HS-5 (cell line): ENCODE measurements at places on chromosomes 4 and X.

- DNase-seq: no peak
These were observed 880.8 kb downstream of the TECRL start for GRCh38 chr4:63528256-63528991.

DNA sequence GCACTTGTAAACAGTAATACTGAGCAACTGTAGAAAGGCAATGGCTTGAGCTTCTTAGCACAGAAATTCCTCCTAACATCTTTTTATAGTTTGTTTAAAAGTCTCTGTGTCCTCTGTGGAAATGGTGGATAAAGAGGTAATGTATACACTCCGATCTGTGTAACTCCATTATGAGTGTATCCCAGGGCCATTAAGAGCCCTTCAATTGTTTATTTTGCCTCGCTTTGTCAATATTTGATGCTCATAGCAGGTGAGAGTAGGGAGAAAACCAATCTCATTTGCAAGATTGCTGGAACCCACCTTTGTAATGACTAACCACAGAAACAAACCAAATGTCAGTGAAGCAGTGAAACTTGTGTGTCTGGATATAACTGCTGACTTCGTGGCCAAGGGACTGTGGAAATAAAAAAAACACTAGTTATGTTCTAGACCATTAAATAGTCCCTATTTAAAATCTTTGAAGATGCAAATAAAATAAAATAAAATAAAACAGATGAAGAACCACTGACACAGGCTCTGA is 598.2 kb upstream of the BOD1L1 start:
- no peak for DNase-seq

DNA sequence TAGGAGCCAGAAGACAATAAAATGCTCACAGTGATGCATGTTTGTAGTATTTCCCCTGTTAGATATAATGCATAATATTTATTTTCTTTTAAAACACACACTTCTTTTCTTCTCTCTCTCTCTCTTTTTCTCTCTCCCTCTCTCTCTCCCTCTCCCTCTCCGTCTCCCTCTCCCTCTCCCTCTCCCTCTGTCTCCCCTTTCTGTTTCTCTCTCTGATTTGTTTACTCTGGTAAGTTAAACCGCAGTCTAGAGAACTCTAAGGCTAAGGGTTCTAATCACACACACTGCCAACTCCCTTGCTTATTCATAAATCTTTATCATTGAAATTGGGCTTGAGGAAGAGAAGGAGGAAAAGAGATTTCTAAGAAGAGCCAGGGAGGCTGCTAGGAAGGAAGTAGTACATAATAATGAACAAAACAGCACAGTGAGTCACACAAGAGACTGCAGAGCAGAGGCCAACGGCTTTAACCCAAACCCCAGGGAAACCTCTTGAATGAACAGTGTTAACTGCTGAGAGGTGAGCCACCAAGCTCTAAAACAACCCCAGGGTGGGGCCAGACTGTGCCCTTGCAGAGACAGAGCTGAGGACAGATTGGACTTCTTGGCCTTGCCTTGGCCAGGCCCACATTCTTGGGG is 9.1 kb upstream of the PHOX2B start:
- DNase-seq: no peak

DNA sequence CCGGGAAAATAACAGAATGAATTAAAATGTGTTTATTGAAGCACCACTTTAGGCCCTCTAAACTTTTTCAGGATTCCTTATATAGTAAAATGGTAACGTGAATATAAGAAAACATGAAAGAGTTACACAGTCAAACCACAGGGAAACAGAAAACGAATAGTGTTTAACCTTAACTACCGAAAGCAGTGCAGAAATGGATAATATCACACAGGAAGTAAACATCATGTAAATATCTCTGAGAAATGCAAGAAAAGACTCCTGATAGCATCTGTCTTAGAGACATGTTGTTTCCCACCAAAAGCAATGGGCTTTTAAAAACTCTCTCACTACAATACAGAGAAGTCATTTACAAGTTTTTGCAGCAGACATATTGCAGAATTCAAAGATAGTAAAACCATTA is 323.9 kb upstream of the CXXC4 start:
- no peak for DNase-seq

GRCh38 chrX:72142794-72143608 is 11.3 kb upstream of the RTL5 start:
- DNase-seq: no peak

- DNase-seq: no peak
These were observed 108.3 kb downstream of the JADE1 start for GRCh38 chr4:128917781-128918180.

DNA sequence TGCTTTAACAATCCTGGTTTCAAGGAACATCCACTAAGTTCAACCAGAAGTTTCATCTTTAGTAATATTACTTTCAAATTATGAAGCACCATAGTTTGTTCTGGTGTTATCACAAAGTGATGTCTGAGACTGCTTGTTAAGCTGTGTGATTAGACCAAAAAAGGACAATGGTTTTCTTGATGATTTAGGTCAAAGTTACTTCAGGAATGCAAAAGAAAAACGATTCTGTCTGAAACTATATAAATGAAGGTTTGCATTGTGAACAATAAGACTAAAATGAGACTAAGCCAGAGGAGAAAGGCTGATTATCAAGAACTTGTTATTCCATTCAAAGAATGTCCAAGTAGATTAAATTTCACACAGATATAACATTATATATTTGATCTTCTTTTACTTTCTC is 122.4 kb upstream of the ETNPPL start:
- no peak for DNase-seq

GRCh38 chrX:7115557-7115956 is 32.0 kb upstream of the STS start:
- no peak for DNase-seq

- DNase-seq: no peak
These were observed 1.2 kb downstream of the ATP6AP1 start for GRCh38 chrX:154429711-154430110.

DNA sequence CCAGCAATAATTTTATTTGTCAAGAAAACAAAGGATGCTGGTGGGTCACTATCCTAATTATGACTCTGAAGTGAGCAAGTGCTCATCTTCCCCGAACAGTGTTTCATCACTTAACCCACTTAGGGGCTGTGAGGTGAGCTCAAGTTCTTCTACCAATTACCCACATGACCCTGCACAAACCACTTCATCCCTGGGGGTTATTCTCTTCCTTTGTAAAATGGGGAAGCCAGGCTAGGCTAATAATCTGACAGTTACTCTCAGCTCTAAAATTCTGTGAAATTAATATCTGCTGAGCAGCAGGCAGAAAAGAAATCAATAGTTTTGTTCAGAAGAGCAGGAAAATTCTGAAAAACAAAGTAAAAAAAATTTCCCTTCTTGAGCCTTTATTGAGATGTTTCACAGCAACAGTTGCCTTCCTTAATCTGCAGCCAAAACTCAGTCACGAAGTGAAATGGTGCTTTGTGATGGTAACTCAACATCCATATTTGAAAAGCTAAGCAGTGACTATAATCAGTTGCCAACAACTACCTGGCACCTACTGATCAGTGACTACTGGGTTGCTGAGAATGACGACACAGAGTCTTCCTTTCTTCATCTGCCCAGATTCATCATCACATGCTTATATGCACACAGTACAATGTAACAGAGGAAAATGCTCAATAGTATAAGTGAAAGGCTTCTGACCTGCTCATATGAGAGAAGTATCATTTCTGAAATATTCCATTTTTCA is 24.1 kb downstream of the ATP8A1 start:
- no peak for DNase-seq

GRCh38 chr4:86001591-86001990 is 358.3 kb downstream of the MAPK10 start:
- no peak for DNase-seq

DNA sequence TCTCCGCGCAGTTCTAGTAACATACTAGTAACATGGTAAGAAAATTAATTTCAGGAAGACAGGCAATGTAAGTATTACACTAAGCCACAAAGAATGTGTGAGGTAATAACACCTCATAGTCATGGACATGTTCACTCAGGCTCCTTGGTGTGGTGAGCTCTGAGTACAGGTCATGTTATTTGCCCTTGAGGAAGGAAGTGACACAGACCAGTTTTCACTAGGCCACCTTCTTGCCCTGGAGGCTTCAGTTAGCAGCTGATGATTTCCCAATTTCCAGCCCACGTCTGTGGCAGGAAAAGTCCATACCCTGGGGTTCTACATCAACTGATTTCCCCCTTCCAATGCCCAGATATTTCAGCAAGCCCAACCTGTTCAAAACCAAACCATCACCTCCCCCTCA is 6.7 kb downstream of the APOO start:
- DNase-seq: peak; percentile 63

DNA sequence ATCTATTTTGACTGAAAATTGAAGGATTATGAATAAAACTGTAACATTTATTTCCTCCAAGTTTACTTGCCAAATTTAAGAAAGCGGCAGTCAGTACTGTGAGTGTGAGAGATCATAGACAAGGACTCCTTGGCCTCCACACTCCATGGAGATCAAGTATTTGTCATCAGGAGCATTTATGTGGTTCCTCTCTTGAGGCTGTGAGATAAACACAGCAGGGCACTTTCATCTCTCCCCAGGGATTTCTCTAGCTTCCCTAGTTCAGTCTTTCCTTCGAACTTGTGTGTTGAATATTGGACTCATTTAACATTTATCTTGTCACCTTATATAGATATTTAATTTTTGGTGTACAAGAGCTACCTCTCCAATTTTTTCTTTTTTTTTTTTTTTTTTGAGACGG is 40.8 kb downstream of the PDE5A start:
- DNase-seq: no peak

DNA sequence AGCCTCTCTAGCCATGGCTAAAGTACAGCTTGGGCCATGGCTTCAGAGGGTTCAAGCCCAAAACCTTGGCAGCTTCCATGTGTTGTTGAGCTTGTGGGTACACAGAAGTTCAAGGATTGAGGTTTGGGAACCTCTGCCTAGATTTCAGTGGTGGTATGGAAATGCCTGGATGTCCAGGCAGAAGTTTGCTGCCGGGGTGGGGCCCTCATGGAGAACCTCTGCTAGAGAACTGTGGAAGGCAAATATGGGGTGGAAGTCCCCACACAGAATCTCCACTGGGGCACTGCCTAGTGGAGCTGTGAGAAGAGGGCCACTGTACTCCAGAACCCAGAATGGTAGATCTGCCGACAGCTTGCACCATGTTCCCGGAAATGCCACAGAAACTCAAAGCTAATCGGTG is 59.5 kb downstream of the NEXMIF start:
- no peak for DNase-seq

- no peak for DNase-seq
These were observed 556.5 kb upstream of the NR3C2 start for GRCh38 chr4:148998719-148999118.

GRCh38 chrX:109398061-109398460 is 83.8 kb downstream of the GUCY2F start:
- DNase-seq: no peak

- no peak for DNase-seq
These were observed 7.6 kb downstream of the NEUROG2 start for GRCh38 chr4:112508356-112508755.

DNA sequence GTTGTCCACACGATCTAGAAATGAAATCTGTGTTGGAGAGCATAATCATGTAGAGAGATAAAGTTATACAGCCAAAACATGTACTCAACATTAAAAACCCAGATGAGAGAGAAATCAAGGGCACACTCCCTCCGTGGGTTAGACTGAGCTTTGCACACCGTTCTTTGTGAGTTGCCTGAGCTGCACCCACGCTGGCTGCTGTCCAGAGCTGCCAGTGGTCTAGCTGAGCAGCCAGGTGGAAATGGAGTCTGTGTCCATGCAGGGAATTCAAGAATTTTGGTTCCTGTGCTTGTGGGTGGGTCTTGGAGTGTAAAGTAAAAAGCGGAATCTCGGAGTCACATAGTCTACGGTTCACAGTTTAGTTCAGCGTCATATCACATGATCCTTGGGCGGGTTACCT is 84.6 kb downstream of the GPR143 start:
- DNase-seq: no peak

GRCh38 chr4:98557194-98557892 is 101.1 kb downstream of the TSPAN5 start:
- DNase-seq: peak; percentile 61

DNA sequence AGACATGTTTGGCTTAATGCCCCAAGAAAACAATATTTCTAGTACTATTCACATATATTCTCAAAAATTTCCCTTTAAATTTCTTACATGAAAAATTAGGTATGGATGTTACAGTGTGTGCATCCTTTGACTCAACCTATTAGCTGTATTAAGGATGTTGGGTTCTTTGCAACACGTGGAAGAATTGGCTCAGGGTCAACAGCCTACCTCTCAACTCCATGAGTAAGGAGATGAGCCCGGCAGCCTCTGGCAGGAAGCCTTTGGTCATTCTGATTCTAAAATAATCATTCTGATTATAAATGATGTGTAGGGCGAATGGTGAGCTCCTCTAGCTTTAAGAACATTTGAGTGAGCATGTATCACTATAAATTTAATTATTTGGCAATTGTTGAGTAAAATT is 148.0 kb upstream of the WDFY3 start:
- no peak for DNase-seq

- DNase-seq: no peak
These were observed 26.2 kb downstream of the ATXN3L start for GRCh38 chrX:13293700-13294099.

DNA sequence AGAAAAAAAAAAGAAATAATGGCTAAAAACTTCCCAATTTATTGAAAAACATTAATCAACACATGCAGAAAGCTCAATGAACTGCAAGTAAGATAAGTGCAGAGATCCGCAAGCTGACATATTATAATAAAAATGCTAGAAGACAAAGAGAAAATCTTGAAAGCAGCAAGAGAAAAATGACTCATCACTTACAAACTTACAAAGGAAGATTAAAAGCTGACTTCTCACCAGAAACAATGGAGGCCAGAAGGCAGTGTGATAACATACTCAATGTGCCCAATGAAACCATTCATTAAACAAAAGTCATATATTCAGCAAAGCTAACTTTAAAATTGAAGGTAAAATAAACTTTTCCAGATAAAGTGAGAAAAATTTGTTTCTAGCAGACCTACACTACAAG is 7.3 kb upstream of the BRWD3 start:
- no peak for DNase-seq

GRCh38 chrX:82692991-82693390 is 815.1 kb upstream of the POU3F4 start:
- DNase-seq: no peak

DNA sequence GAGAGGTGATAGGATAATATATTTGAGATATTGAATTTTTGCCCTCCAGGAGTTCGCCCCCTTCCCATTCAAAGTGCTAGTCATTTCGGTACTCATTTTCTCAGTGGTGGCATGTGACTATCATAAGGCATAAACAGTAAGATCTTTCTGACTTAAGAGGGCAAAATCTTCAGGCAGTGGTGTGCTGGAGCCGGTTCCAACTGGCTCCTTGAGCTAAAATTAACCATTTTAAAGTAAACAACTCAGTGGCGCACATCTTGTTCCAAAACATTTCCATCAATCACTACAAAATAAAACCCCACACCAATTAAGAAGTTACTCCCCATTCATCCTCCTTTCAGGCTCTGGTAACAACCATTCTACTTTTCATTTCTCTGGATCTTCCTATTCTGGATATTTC is 43.3 kb downstream of the LUZP4 start:
- no peak for DNase-seq
